ENCODE measurements at places on chromosomes 11 and 22.

DNA sequence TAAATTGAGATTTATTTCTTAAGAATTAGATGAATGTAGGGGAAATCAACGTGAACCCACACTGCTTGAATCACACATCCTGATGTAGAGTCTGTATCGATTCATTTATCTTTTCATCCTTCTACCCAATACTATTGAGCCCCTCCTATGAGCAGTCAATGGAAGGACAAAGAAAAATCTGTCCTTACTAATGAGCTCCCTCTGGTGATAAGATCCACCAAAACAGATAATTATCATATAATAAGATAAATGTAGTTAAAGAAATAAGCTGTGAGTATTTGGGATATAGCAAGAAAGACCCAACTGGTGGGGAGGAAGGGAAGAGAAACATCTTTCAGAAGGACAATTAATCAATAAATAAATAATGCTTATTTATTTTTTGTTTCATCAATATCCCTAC, 385.1 kb upstream of the CCDC90B start:
- DNase-seq, result no peak

DNA sequence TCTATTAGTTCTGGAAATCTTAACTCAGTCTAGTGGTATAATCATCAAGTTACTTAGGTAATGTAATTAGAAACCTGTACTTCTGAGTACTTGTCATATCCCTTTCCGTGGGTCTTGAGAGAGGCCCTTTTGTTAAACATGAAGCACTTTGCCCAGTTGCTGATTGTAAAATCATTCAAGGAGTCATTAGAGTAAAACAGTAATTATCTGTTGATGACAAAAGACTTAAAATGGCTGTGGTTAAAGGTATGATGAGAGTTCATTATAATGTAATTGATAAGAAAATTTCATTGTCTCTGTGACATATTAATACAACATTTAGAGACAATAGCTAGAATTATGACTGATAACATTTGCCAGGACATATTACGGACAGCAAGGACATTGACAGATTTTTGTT, 34.3 kb downstream of the PRR5L start:
- no peak for DNase-seq

DNA sequence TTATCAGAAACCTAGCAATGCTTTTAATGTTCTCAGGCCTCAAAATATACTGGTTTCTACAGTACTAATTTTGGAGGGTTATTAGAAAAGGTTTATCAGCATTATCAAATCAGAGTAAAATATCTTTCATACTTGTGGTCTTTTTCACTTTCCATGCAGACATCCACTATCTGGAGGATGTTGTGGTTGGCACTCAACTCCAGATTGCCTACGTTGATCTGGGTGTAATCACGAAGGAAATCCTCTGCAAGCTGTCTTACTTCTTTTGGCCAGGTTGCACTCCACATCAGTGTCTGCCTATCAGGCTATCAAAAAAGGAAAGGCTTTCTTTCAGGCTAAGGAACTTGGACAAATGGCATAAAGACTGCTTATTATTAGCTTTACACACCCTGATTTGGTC, 11.6 kb downstream of the DDX17 start:
- DNase-seq, result no peak

- DNase-seq, result no peak
Observed at GRCh38 chr11:100875521-100875869, 188.4 kb downstream of the ARHGAP42 start.

DNA sequence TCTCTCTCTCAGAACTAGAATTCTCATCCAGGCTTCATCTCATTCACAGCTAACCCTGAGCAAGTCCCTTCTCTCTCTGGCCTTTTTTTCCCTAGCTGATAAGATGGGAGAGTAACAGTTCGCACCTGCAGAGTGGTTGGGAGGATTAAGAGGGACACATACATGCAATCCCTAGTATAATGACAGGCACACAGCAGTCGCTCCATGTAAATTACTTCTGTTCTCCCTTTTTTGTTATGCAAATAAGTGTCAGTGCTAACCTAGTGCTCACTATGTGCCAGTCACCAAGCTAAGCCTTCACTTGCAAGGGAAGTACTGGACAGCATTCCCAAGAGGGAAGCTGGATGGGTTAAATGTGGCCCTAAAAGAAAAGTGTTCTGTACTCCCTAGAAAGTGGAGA, 63.4 kb downstream of the TENM4 start:
- no peak for DNase-seq

GRCh38 chr11:128927683-128928336, 14.9 kb downstream of the TP53AIP1 start:
- no peak for DNase-seq

- DNase-seq, result no peak
Observed at GRCh38 chr11:57639321-57640067, 10.2 kb downstream of the YPEL4 start.

DNA sequence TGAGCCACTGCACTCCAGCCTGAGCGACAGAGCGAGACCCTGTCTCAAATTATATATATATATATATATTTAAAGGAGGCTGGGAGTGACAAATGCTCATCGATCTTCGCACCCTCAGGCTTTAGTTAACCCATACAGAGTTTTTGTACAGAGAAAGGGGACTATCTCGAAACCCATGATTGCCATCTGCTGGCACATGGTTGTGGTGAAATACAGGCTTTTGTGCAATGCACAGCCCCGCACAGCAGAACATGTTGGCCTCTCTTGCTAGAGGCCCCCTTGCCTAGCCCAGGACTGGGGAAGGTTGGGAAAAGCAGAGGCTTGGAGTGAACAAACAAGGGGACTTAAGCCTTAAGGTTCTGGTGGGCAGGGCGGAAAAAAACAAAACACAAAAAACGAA, 3.6 kb downstream of the MYBPC3 start:
- peak; percentile 9 for DNase-seq

- no peak for DNase-seq
Observed at GRCh38 chr11:105861225-105861624, 160.8 kb downstream of the MSANTD4 start.

DNA sequence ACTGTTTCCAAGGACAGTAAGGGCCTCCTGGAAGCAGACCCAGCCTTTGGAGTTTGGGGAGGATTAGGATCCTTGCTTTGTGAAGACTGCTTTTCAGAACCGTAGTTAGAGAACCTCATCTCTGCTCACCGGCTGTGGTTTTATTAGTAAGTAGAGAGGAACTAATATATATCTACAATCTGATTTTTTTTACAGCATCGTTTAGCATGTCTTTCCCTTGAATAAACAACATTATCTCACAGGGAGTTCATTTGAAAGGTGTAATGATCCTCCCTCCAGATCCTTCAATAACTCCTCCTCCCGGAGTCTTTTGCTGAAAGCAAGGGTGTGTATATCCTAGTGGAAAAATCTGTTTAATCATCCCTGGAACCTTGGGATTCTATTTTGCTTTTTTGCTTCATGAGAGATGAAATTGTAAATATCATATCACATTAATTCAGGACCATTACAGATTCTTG, 132.7 kb downstream of the DBX1 start:
- DNase-seq, result no peak

DNA sequence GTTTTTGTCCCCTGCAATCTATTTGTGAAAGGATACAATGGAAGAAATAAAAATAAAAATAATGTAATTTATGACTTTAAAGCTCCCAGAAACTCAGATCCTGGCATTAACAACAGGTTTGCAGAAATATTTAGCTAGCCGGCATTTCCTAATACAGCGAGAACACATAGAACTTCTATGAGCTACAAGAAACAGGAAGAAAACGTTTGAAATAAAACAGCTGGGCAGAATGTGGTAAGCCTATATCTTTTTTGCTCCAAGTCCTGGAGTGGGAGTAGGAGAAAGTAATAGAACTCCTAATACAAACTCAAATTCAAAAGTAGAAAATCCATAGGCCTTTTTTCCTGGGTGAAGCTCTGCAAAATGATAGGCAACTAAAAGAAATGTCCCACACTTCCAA, 29.6 kb upstream of the FIBIN start:
- DNase-seq, result no peak

- DNase-seq, result no peak
Observed at GRCh38 chr11:33320016-33320813, 63.0 kb downstream of the HIPK3 start.

DNA sequence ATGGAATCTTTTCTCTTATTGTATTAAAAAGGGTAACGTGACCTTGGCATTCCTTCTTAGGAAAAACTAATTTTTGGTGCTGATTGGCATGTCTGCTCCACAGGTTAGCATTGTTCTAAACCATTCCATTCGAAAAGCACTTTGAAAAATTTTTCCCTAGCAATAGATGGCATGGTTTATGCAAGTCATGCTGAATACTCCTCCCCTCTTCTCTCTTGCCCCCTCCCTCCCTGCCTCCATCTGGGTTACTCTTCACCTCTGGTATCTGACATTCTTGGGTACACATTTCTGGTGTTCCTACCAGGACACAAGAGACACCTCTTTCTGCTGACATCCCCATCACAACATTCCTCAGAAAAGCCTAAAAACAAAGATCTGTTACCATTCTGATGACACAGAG, 1.5 kb upstream of the SLC22A25 start:
- no peak for DNase-seq

GRCh38 chr11:11069841-11070835, 212.3 kb upstream of the ZBED5 start:
- no peak for DNase-seq

DNA sequence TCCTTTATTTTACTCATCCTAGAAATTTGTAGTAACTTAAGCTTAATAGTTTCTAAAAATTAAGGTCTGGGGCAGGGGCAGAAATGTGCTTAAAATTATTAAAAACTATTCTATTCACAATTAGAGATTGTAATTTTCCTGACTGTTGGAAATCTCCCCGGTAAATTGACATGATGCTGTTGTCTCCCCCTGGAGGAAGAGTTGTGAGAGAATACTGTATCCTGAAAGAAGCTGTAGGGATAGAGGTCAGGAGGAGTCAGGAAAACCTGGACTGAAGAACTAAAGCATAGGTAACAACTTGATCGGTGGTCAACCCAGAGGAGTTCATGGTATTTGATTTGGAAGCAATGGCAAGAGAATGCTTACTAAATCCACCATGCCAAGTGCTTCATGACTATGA, 16.2 kb upstream of the ESAM start:
- DNase-seq, result no peak

GRCh38 chr11:1812801-1813200, 22.0 kb upstream of the SYT8 start:
- DNase-seq, result no peak

DNA sequence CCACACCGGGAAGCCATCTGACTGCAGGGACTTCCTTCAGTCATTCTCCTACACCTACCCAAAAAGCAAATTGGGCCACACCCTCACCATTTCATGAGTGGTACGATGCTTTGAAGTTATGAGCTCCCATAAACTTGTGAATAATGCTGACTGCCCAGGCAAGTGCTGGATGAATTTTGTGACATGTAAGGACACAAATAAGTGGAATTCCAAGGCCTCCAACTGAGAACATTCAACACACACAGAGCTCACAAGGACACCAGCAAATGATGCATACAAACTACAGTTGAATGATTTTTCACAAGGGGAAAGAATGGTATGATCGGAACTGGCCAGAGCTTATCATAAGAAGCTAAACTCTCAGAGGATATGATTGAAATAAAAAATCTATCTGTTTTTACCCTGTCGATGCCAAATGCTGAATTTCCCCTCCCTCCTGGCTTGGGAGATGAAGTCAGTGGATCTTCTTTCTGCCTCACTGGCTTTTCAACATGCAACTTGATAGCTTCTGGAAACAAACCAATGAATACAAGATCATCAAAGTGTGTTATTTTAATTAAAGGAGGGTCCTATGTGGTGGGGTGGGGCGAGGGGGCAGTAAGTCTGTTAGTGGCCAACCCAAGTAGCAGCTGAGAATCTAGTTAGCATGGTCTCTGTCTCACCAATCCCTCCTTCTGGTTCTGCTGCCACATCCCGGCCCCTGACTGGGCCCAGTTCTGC, 123.8 kb downstream of the WT1 start:
- no peak for DNase-seq

DNA sequence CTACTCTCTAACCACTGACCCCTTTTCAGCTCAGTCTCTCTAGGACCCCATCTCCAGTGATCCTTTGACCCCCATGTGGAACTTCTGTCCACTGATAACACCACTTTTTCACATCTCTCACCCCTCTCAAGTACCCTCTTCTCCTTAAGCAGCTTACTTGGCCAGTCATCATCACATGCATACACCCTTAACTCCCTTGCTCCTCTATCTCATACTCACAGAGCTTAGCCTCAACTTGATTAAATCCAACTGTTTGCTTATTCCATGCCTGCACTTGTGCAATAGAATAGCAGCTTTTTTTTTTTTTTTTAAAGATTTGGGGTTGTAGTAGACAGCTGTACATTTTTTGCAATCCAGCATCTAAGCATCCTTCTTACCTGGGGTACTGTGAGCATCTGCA, 22.2 kb downstream of the AQP11 start:
- no peak for DNase-seq

GRCh38 chr22:30310881-30311771, 15.6 kb downstream of the TBC1D10A start:
- DNase-seq, result no peak

DNA sequence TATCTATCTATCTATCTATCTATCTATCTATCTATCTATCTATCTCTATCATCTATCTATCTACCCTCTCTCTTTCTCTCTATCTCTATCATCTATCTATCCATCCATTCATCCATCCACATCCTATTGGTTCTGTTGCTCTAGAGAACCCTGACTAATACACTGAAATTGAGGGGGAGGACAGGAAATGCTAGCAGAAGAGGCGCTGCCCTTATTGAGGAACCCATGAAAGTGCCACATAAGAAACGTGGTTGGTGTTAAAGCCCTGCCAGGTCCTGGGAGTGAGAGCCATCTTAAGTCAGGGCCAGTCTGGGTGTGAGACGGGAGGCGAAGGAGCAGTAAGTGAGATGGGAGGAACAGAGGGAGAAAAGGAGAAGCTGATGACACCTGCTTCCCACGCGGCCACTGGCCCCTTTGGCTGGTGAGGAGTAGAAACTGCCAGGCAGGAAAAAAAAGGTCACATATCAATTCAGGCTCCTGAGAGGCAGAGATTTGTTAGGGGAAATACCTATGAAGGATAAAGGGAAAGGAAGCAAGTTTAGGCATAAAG, 87.9 kb upstream of the PLET1 start:
- DNase-seq, result no peak

- no peak for DNase-seq
Observed at GRCh38 chr11:14446701-14447169, 52.9 kb downstream of the COPB1 start.

DNA sequence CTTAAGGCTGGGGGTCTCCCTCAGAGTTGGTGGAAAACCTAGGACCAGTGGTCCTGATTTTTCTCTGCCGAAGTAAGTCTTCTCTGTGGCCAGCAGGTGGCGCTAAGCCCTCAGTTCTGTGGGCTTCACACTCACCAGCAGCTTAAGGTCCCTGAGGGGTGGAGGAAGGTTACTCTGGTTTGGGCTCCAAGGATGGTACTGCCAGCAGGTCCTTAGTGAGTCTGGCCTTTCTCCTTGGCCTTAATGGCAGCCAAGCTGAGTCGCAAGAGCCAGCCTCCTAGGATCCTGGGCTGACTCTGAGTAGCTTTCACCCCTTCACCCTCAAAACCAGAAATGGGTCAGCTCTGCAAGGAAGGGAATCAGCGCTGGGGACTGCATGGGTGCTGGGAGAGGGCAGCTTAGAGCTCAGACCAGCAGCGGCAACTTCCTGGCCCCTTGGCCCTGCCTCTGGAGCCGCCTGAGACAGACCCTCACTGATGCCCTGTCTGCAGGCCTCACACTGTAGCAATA, 4.4 kb downstream of the KCNJ11 start:
- peak; percentile 77 for DNase-seq

GRCh38 chr22:37173709-37174108, 14.3 kb downstream of the C1QTNF6 start:
- DNase-seq, result no peak
